ENCODE measurements at places on chromosomes 5 and 9.

GRCh38 chr5:22754155-22754554 is 99.0 kb downstream of the CDH12 start:
- no peak for DNase-seq

GRCh38 chr9:95515272-95516113 is 1.3 kb downstream of the PTCH1 start:
- no peak for DNase-seq

- DNase-seq: no peak
Observed at GRCh38 chr9:73264631-73265030, 113.0 kb downstream of the ANXA1 start.

GRCh38 chr5:178304761-178305645 is 72.4 kb upstream of the PHYKPL start:
- no peak for DNase-seq

- no peak for DNase-seq
Observed at GRCh38 chr9:92650839-92651621, 18.9 kb downstream of the IPPK start.

GRCh38 chr5:59620535-59621212 is 272.9 kb downstream of the PDE4D start:
- no peak for DNase-seq

GRCh38 chr9:130180516-130180915 is 8.3 kb downstream of the NCS1 start:
- no peak for DNase-seq

DNA sequence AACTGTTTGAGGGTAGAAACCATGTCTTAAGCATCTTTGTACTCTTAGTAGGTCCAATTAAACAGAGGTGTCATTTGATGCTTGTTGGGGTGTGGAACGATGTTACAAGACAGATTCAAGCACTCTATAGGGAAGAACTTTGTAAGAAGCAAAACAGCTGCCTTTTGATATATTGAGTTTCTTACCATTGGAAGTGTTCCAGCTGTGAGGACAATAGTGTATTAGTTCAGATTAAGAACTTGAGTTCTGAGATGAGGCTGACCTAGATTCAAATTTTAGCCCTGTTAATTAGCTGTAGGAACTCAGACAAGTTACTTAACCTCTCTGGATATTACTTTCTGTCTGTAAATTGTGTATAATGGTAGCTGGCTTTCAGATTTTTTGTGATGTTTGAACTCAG is 19.6 kb upstream of the ZNF462 start:
- no peak for DNase-seq

- DNase-seq: no peak
Observed at GRCh38 chr5:172745838-172746237, 25.2 kb downstream of the DUSP1 start.

DNA sequence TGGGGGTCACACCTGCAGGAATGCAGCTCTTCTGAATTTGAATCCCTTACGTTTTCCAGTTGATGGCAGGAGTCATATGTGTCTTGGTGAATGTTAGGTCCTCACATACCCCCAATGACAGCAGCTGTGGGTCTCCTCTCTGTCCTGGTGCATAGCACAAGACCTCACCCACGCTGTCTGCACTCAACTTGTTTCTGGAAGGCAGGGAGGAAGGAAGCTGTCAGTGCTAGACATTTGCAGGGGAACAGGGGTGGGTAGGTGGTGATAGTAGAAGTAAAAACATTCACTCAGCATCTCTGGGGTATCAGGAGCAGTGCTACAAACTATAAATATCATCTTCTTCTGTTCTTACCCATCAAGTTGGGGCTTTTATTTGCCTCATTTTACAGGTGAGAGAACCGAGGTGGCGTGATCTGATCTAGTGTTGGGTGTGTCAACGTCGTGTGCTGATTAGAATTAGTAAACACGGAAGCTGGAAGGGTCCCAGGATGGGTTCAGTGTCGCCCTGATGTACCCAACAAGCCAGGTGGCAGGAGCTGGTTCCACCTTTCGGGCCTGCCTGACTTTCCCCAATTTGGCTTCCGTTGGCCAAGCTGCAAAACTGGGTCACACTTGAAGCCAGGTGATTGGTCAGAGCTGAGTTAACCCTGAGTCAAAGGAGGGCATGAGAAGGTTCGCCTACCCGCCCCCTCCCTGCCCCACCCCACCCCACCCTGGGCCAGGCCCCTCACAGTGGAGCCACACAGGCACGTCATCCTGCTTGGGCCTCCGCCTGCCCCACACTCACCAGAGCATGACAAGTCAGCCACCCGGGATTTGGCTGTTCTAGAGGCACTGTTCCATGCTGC is 15.8 kb downstream of the ERGIC1 start:
- DNase-seq: no peak

DNA sequence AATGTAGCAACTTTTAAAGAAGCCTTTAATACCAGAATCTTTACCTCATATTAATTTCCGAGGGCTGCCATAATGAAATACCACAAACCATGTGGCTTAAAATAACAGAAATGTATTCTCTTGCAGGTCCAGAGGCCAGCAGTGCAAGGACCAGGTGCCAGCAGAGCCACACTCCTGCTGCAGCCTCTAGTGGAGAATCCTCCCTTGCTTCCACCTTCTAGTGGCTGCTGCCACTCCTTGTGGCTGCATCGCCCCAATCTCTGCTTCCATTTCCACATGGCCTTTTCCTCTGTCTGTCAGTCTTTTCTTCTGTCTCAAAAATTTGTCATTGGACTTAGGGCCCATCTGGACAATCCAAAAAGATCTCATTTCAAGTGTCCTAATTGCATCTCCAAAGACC is 401.5 kb downstream of the EFNA5 start:
- DNase-seq: no peak

GRCh38 chr5:33241802-33242201 is 199.0 kb upstream of the TARS1 start:
- no peak for DNase-seq

DNA sequence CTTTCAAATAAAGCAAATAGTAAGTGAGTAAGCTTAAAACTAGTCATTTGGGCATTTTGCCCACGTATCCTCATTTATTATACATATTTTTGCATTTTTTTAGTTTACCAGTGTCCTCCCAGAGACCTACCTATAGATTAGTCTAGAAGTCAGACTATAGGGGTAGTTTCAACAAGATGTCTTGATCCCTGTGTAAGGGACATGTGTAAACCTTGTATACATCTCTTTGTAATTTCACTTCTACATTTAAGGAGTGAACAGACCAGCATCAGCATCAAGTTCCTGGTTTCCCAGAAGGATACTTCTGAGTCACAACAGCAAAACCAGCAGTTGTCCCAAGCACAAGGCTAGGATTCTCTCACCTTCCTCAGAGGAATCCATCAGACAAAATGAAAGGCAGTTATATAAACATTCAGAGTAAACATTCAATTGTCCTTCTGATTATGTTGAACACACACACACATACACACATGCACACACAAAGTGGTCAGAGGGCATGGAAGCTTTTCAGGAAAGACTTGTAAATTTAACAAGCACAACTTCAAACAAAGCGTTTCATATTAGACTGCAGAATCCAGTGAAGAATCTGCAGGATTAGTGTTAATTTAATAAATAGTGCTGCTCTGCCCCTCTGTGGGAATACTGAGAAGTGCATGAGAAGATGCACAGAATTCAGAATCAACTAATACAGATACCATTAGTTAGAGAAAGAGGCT is 55.4 kb downstream of the HINT1 start:
- DNase-seq: no peak

DNA sequence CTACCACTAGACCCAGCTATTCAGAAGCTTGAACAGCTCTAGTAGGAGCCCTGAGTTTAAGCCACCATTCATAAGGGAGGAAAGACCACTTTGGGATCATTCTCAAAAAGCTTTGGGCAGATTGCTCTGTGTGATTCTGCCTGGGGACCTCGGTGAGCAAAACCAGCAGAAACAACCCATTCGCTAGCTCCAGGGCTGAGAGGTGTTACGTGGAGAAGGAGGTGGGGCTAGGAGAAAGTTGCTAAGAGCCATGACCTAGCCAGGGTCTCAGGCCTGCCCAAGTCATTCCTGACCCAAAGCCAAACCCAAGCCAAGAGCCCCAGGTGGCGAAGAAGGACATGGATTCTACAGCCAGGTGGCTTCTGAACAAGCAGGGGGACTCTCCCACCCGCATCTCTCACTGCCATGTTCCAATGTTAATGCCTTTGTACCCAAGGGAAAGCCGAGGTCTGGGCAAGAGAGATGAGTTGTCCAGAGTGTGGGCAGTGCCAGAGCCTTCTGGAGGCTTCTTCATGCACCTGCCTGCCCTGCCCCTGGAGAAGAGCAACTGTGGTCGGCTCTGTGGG is 4.0 kb upstream of the BARHL1 start:
- DNase-seq: no peak

DNA sequence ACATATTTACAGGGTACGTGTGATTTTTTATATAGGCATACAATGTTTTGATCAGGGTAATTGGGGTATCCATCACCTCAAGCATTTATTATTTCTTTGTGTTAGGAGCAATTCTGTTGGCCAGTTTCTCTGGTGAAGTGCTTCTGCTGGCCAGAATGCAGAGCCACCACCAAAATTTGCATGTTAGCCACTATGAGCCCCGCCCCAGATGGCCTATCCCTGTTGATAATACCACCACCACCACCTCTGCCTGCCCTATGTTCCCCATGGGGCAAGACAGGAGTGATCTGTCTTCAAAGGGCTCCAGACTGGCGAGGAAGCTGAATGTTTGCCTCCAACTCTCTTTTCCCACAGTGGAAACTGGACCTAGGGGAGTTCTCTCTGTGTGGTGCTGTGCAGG is 26.0 kb upstream of the JAK2 start:
- DNase-seq: no peak

- no peak for DNase-seq
Observed at GRCh38 chr5:15365070-15365469, 134.9 kb upstream of the FBXL7 start.

- DNase-seq: no peak
Observed at GRCh38 chr5:164573397-164573796, 1068.0 kb downstream of the MAT2B start.

- no peak for DNase-seq
Observed at GRCh38 chr9:130888146-130888885, 8.3 kb downstream of the QRFP start.

- no peak for DNase-seq
Observed at GRCh38 chr5:168353216-168353957, 61.9 kb downstream of the WWC1 start.
